ENCODE measurements at places on chromosomes 5 and 9.

DNA sequence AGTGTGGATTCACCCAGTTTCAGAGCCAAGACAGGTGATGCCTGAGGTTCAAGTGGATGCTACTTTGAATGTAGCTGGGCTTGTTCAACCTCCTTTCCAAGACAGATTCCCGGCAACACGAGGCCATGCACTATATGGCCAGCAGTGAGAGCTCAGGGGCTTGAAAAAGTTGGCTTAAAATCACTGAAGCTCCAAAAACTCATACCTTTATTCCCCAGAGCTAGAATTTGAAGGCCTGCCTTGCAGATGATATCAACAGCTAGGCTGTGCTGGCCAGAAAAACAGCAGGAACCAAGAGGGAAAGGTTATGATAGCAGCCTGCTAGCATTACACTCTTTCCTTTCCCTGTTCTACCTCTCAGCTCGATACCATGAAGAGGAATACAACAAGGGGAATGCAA, 120.2 kb upstream of the DAB2 start:
- no peak for DNase-seq

DNA sequence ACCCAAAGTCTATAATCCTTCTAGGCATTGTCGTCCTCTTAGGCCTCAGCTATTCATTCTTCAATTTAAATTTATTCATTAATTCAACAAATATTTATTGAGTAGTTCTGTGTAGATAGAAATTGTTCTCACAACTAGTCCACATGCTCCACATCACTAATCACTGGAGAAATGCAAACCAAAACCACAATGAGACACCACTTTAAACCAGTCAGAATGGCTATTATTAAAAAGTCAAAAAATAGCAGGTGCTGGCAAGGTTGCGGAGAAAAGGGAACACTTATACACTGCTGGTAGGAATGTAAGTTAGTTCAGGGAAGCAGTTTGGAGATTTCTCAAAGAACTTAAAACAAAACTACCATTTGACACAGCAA, 51.1 kb upstream of the TNFSF15 start:
- DNase-seq = no peak

DNA sequence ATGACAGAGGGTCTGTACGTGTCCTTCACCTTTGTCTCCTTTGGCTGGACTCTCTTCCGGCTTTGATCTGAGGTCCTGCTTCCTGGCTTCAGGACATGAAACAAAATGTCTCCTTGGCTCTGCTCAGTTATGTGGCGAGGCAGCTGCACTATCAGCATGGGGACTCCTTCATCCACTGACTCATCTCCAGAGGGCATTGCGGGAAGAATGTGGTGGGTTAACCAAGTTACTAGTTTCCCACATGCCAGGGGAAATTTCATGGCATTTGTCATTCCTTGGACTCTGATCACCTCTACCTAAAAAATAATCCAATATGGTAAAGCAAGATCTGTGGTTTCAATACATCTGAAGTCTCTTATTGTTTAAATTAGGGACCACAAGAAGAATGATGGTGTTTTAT, 259.7 kb downstream of the MED10 start:
- no peak for DNase-seq

- DNase-seq = no peak
These were observed 66.4 kb downstream of the SETX start for GRCh38 chr9:132288361-132288760.

DNA sequence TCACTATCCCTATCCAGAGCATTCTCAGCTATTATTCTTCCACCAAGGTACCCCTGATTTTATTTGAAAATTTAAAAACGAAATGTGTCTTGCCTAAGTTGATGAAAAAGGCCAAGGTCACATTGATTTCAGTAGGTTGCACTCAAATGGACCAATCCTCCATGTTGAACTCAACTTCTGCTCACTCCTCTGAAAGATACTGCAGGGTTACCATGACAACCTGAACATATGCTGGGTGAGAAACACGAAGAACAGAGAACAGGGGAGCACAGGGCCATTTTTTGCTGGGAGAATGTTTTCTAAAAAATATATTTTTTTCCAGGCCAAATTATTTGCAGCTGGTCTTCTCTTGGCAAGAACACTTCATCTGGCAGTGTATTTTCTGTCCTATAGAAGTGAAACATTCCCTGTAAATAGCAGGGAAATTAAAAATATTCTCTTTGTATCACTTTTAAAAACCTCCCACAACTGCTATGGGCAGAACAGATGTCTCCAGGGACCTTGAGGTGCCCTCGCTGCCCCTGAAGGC, 215.9 kb downstream of the NXNL2 start:
- no peak for DNase-seq

DNA sequence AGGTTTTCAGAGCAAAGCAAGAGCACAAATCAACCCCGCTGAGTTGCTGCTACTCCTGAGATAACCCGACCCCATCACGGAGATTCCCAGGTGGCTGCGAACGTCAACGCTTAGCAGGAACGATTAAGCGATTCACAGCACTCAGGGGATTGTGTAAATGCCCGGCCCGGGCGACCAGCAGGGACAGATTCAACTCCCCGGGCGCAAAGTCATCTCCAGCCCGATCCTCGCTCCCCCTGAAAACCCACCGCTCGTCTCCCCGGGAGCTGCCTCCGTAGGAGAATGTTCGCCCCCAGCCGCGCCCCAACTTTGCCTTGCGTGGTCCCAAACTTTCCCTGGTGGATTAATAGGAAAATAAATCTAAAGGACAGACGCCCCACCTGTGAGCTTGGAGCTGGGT, 685 bp downstream of the SLC24A2 start:
- DNase-seq = no peak

DNA sequence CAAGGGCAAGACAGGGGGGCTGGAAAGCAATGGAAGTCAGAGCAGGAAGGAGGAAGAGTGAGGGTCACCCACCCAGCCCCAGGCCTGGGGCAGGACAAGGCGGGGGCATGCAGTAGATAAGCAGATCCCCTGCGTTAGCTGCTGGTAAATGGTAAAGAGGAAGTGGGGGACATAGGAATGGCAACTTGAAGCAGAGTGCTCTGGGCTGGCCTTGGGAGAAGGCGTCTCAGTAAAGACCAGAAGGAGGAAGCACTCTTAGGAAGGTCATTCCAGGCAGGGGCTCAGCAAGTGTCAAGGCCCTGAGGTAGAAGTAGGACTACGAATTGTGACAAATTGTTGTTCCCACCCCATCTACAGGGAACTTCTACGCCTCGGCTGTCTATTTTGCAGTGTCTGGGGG, 15.1 kb downstream of the TCOF1 start:
- no peak for DNase-seq

GRCh38 chr5:38783011-38783561, 62.7 kb upstream of the OSMR start:
- no peak for DNase-seq

GRCh38 chr9:89677702-89678395, 73.0 kb downstream of the GADD45G start:
- DNase-seq = no peak

DNA sequence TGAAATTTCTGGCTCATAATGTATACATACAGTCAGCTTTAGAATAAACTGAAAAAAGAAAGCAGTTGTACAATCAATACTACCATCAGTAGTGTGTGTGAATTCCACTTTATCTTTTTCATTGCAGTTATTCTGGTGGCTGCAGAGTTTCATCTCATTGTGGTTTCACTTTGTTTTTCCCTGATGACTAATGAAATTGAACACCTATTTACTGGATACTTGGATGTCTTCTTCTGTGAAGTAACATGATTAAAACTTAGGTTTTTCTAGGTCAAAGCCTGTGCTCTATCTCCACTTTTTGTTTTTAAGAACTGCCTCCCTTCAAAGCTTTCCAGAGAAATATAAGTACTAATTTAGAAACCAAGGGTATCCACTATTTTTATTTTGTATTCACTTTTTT, 174.3 kb downstream of the TRPM3 start:
- no peak for DNase-seq

GRCh38 chr9:84079994-84080393, 99.4 kb downstream of the RMI1 start:
- DNase-seq = no peak

GRCh38 chr9:96116275-96117064, 185.5 kb downstream of the HSD17B3 start:
- no peak for DNase-seq

DNA sequence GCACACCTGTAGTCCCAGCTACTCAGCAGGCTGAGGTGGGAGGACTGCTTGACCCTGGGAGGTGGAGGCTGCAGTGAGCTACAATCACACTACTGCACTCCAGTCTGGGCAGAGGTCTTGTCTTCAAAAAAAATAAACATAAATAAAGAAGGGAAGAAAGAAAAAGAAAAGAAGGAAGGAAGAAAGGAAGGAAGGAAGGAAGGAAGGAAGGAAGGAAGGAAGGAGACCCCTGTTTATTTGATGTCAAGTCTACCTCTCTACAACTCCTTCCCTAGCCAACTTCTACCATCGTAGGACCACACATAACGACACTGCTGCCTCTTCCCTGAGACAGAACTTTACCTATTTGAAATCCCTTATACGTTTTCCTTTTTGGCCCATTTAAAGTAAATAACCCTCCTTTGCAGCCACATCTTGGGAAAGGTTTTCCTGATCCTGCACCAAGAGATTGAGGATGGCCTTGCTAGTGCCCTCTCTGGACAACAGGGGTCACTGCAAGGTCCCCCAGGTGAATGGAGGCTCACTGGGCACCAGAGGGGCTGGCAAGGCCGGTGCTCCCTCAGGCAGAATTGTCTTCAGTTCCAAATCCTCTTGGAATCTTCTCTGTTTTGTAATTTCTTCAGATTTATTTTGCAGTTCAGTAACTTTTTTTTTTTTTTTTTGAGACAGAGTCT, 10.5 kb downstream of the RPS14 start:
- DNase-seq = no peak

GRCh38 chr5:148880696-148881095, 54.3 kb downstream of the ADRB2 start:
- DNase-seq = no peak

DNA sequence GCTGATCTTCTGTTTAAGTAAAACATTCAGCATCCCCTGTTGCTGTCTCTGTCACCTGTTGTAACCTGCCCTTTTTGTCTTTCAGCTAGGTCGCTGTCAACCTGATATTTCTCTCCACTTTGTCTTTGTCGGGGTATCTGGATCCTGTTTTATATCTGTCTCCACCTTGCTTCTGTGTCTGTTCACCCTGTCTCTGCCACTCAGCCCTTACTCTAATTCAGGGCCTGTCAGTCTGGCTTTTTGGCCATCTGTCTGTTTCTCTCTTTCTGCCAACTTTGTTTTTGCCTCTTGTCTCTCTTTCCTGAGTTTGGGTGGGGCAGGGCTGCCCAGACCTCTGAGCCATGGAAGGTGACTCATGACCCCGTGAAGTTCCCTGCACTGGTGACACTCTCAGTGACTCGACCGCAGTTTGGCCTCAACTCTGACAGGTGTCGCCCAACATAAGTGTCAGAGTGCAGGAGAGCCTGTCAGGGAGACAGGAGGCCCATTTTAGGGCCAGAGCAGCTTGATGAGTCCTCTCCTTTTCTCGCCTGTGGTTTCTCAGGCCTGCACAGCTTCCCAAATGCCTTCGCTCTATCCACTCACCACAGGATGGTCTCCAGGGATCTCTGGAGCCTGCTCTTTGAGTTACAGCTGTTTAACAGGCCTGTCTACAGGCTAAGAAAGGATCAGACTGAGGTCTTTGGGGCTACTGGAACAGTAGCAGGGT, 868 bp downstream of the ZBTB43 start:
- peak; percentile 67 for DNase-seq

GRCh38 chr5:142819292-142819691, 49.1 kb downstream of the ARHGAP26 start:
- DNase-seq = no peak

DNA sequence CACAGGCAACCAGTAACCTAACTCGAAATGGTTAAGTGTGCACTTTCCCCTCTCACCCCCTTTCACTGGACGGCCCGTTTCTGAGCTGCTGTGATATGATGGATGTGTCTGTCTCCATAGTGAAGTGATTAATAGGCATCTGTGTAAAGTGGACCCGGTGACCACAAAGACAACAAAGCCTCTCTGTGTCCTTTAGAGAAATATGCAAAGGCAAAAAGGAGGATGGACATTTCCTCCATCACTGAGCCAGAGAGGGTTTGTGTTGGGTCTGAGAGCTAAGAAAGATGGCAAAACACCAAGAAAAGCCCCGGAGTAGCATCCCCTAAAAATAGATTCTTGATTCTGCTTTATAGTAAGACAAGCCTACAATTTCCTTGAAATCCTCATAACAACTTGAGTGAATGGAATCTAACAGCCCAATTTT, 120.6 kb downstream of the SEMA6A start:
- DNase-seq = no peak

DNA sequence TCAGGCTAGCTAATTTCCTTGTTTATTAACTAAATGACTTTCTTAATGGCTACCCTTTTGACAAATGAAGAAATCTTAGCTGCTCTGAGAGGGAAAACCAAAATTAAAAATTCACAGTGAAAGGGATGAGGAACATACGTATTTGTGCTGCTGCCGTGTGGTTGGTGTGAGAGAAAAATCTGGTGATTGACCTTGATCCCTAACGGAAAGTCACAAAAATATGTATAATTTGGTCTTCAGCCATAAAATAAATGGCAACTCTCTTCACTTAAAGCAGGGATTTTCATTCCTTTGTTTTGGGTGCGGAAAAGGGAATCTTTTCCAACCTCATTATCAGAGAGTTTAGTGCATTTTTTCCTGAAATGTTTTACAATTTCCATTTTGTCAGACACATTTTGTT, 40.4 kb downstream of the PAM start:
- no peak for DNase-seq

DNA sequence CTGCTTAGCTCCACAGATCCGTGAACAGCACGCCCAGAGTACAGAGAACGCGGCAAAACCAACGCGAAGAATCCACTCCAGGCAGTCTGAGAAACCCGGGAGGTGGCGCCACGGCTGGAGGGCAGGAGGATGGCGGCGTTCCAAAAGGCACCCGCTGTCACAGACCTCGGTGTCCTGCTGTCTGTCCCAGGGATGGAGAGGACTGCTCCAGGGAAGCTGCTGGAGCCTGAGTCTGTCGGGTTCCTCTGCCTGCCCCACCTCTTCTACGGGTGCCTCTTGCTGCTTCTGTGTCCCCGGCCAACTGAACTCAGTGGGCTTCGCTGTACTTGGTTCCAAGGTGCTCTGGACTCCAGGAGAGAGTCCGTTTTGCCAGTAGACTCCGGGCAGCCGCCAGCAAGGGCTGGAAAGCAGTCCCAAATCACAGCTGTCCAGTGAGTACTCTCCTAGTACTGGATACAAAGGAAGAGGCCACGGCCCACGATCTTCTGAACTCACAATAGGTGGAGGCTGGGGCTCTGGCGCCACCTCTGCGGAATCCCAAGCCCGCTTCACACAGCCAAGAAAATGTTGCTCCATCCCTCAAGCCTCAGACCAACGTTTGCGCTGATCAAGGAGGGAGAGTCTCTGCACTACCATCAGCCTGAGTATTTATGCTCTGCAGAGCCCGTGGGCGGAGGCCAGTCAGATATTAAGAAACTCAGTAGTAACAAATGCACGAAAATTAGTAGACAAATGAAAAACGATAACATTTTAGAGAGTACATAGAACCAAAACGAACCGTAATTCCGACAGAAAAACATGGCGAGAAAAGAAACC, 440 bp downstream of the ANXA2R start:
- peak; percentile 66 for DNase-seq

DNA sequence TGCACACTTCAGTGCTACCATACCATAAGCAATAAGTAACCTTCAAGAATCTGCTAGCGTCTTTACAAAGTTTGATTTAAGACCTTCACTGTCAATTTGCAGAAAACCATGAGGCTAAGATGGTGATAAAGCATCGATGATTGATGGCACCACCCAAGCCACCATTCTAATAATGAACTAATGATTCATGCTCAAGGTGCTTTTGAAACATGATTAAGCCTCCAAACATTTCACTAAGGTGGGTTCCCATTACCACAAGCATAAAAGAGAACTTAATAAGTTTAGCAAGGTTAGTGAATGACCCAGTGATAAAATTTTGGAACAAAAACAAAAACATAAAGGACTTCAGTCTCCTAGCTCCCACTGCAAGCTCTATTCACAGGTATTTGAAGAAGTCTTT, 214.7 kb downstream of the FBXL17 start:
- no peak for DNase-seq
